HS-27A (cell line): ENCODE measurements at places on chromosomes 13 and 19.

GRCh38 chr13:99071666-99072065 is 93.8 kb upstream of the DOCK9 start:
- no peak for DNase-seq

- no peak for DNase-seq
Observed at GRCh38 chr13:23969647-23970046, 72.3 kb upstream of the C1QTNF9B start.

- DNase-seq: no peak
Observed at GRCh38 chr13:34214686-34215085, 396.7 kb downstream of the RFC3 start.

DNA sequence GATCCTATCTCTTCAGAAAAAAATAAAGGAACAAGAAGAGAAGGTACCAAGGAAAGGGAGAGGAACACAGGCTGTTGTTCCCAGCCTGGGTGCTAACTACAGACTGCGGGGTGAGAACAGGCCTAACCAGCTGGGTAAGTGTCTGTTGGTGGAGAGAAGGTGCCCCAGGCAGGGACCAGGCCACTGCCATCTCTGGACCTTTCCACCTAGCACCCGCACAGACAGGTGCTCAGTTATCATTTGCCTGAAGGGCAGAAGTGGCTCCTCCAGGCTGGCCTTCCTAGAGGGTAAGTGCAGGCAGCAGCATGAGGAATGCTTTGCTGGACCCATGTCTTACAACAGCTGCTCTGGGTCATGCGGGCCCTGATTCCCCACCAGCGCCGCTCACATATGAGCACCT is 10.1 kb downstream of the DNMT1 start:
- DNase-seq: no peak

DNA sequence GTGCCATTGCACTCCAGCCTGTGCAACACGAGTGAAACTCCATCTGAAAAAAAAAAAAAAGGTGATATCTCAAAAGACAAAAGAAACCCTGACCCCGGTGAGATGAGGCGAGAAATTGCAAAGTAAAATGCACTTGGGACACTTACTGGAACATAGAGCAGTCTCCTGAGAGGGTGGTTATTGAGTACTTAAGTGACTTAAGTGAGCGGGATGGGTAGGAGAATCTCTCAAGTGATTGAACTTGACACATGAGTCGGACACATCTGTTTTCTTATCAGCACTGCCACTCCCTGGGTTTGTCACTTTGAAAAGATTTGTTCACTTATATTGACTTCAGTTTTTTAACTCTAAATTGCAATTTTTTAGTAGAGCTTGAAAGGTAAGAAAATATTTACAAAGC is 2.8 kb downstream of the ZNF429 start:
- DNase-seq: no peak

GRCh38 chr13:58343076-58343475 is 711.5 kb downstream of the PCDH17 start:
- DNase-seq: no peak

DNA sequence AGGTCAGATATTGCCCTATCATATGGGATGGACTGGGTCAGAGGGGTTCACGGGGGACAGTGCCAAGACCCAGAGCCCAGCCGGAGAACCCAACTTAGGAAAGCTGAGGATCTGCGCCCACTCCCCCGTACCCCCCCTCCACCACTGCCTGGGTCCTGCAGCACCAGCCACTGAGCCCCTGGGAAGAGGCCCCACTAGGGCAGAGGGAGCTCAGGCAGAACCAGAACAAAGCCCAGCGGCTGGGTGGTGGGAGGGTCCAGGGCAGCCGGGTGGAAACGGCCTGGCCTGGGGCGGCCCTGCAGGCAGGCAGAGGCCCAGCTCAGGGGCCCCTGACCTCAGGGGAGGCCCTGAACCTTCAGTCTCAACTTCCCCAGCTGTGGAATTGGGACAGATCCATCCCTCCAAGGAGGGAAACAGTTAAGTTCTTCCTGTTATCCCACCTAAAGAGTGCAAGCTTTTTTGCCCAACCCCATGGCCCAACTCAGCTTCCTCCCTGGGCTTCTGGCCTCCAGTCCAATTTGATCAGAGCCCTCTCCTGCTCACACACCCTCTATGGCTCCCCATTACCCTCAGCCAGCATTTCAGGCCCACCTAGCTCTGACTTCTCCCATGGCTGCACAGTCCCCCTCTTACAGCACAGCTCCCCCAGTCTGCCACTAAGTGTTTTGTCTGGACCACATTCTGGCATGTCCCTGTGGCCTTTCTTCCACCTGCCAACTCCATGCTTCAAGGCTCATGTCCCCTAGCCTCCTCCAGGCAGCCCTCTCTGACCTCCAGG is 3.1 kb downstream of the NR2F6 start:
- DNase-seq: no peak

- DNase-seq: no peak
Observed at GRCh38 chr13:79112016-79112415, 294.0 kb downstream of the RBM26 start.

DNA sequence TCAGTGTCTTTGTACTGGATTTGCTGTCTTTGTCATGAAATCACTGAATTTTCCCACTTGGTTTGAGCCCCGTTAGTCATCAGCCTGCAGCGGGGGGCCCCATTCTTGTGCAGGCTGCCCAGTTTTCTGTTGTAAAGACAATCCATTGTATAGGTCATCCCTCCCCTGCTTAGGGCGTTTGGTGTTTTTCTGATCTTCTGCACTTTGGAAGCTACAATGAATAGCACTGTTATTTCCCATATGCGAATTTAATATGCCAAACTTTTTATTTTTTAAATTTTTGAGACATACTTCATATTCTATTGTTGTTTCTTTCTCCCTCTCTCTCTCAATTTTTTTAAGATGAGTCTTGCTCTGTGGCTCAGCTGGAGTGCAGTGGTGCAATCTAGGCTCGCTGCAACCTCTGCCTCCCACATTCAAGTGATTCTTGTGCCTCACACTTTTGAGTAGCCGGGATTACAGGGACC is 9.0 kb downstream of the SLC27A1 start:
- DNase-seq: no peak

- DNase-seq: no peak
Observed at GRCh38 chr13:51959773-51960172, 51.5 kb downstream of the ATP7B start.
